ENCODE measurements at places on chromosomes 3 and 15. TPM values are rescaled to one million over a fixed set of nuclear protein-coding genes. Genes with fewer than 3 reads are reported as not detected.

DNA sequence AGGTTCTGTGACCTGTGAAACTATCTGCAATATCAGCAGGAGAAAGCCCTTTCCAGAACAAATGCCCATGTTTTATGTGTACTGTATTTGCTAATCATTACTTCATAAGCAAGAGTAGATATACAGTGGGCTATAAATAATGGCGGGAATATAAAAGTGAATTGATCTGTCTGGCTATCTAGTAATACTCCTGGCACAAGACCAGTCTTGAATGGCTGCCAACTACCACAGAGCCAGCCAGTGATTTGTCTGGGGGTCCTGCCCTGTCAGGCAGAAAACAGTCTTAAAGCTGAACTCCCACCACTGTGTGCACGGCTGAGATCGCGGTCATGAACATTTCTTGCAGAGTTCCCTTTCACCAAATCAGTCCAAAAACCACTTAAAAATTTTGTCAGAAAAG is 176.3 kb downstream of the MEIS2 start:
- no peak for DNase-seq

- no peak for DNase-seq
These were observed 294.6 kb upstream of the DPPA4 start for GRCh38 chr3:109631897-109632296.

- no peak for DNase-seq
These were observed 146.2 kb upstream of the TLE3 start for GRCh38 chr15:70243686-70244540.

DNA sequence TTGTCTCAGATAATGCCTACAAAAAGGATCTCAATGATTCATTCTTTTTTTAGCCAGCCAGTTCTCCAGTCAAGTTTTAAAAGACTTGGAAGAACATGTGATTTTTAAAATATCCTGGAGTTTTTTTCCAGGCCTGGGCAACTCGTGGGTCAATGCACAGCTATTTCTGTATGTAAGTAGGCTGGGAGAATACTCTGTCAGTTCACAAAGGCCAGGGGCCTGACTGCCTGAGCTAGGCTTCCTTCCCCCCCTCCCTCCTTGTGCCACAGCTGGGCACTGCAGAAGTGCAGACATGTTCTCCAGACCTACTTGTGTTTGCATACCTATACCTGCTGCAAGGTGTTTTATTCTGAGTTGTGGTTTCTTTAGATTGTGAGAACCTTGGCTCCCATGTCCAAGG is 43.7 kb downstream of the CTDSPL start:
- peak; percentile 32 for DNase-seq

DNA sequence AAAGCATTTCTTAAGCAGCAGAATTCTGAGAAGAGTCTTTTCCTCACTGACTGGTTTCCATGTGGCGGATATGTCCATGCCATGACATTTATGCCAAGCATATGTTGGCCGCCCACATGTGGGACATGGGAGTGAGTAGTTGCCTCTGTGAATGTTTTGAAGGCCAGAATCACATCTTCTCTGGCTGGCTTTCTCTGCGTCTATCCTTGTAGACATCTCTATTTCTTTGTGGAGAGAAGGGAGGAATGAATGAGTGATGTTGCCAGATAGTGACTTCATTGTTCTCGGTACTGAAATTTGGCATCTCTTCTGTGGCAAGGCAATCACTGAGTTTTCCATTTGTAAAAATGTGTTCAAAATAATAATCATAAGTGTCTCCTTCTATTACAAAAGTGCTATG is 316.0 kb downstream of the CLSTN2 start:
- no peak for DNase-seq

- no peak for DNase-seq
These were observed 14.3 kb upstream of the SLC9C1 start for GRCh38 chr3:112308151-112308911.

DNA sequence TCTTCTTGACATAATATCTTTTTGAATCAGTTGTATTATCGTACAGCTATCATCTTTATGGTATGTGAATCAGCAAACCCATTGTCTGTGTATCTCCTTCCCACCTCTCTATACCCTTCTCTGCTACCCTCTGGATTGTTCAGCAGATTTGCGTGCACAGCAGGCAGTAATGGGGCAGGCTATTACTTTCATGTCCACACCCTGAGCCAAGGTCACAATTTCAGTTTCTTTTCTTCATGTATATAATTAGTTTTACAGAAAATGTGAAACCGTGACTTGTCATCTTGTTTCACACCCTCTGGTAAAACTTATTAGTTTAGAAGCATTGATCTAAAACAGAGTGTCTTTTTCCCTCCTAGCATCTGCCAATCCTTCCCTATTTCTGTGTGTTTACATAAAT is 770.4 kb upstream of the SEMA6D start:
- no peak for DNase-seq

DNA sequence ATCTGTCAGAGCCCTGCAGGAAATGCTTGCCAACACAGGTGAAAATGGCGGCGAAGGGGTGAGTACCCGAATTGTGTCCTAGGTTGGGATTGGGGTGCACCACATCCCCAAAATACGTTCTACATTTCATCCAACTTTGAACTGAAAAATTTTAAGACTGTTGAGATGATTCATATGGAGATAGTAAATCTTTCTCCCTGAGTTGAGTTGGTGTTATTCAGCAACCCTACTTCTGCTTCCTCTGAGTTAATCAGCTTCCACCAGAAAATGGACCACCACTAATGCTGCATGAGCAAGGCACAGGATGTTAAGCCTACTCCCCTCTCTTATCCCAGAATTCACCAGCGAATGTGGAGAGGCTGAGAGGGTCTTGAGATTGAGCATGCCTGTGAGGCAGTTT is 192.9 kb downstream of the RYR3 start:
- no peak for DNase-seq

- DNase-seq: no peak
These were observed 124.4 kb upstream of the CGNL1 start for GRCh38 chr15:57251941-57252340.

The GPR87 gene
- total RNA-seq: 5.0 TPM

The NLGN1 gene
- 1.4 TPM for total RNA-seq

The FETUB gene
- 0.36 TPM for total RNA-seq

Data from epithelial cell of proximal tubule (primary cell).